Tibial nerve (tissue), 4 donors: ENCODE measurements at places on chromosomes 2 and 18. TPM values are rescaled to one million over a fixed set of nuclear protein-coding genes. Genes with fewer than 3 reads are reported as not detected.

The COL4A3 gene
- total RNA-seq = 8.1 TPM

- no peaks in the 10 kb centered on the region for H3K36me3 ChIP-seq
- H3K27ac ChIP-seq = no peak overlapping the region
- H3K4me1 ChIP-seq = no peaks in the 10 kb centered on the region
- no peak overlapping the region for H3K4me3 ChIP-seq
- H3K27me3 ChIP-seq = no peaks in the 10 kb centered on the region
These were observed 175.8 kb downstream of the LOXHD1 start for GRCh38 chr18:46481048-46481846.

- H3K4me1 ChIP-seq = no peaks in the 10 kb centered on the region
- H3K4me3 ChIP-seq = no peak overlapping the region
- H3K36me3 ChIP-seq = no peaks in the 10 kb centered on the region
- DNase-seq = no peak
- H3K27ac ChIP-seq = no peak overlapping the region
These were observed 23.4 kb downstream of the CDH2 start for GRCh38 chr18:28153485-28154065.

DNA sequence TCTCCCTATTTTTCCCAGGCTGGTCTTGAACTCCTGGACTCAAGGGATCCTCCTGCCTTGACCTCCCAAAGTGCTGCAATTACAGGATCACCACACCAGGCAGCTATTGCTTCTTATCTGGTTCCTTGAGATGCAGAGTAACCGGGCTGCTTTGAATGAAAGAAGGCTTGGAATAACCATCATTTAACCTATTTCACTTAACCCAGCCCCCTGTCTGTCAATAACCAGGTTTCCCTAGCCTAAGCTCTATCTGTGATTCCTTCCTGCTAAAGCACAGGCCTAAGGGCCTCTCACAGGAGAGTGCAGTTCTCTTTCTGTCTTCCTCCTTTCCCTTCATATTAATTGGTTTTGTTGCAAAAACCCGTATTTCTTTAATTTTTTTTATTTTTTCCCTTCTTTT lies 393.5 kb upstream of the RAB12 start:
- no peaks in the 10 kb centered on the region for H3K27me3 ChIP-seq
- H3K27ac ChIP-seq = no peak overlapping the region
- H3K36me3 ChIP-seq = no peaks in the 10 kb centered on the region
- no peak overlapping the region for H3K4me3 ChIP-seq
- DNase-seq = no peak

DNA sequence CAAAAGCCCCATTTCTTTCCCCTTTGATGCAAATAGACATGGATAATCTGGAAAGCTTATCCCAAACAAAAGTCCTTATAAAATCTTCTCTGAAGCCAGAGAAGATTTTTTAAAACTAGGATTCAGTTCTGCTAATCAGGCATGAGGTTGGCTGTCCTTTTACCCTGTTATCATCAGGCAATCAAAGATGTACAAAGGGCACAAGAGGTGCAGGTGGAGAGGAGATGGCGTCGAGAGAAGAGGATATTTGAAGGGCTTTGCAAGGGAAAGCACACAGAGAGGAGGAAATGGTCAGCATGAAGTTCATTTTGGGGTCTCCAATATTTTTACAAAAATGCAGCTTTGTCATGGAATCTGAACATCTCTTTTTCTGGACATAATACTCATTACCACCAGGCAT lies 88.5 kb downstream of the KLF7 start:
- H3K4me1 ChIP-seq = no peaks in the 10 kb centered on the region
- no peak for DNase-seq
- H3K36me3 ChIP-seq = peaks cover 4% of the 10 kb centered on the region
- H3K27ac ChIP-seq = no peak overlapping the region
- H3K27me3 ChIP-seq = no peaks in the 10 kb centered on the region

GRCh38 chr2:1690056-1690775 lies 54.1 kb downstream of the PXDN start:
- H3K4me3 ChIP-seq = no peak overlapping the region
- H3K4me1 ChIP-seq = peaks cover 2% of the 10 kb centered on the region
- DNase-seq = no peak
- H3K27me3 ChIP-seq = no peaks in the 10 kb centered on the region
- no peak overlapping the region for H3K27ac ChIP-seq

DNA sequence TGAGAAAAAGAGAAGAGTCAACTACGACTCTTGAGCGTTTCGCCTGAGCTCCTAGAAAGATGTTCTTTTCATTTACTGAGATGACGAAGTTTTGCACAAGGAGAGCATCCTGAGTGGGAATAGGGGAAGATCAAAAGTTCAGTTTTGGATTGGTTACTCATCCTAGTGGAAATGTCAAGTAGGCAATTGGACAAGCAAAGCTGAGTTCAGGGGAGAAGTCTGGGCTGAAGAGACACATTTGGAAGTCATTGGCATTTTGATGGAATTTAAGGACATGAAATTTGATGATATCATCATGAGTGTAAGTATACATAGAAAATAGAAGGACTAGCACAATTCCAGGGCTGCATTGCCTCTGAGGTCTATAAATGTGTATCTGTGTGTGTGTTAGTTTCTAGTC lies 416.6 kb downstream of the RAD51AP2 start:
- H3K4me1 ChIP-seq = no peaks in the 10 kb centered on the region
- H3K27me3 ChIP-seq = no peaks in the 10 kb centered on the region
- no peaks in the 10 kb centered on the region for H3K36me3 ChIP-seq

- H3K4me1 ChIP-seq = no peaks in the 10 kb centered on the region
- H3K27ac ChIP-seq = no peak overlapping the region
- no peak for DNase-seq
- no peaks in the 10 kb centered on the region for H3K36me3 ChIP-seq
These were observed 150.8 kb downstream of the AQP4 start for GRCh38 chr18:26714739-26715138.

DNA sequence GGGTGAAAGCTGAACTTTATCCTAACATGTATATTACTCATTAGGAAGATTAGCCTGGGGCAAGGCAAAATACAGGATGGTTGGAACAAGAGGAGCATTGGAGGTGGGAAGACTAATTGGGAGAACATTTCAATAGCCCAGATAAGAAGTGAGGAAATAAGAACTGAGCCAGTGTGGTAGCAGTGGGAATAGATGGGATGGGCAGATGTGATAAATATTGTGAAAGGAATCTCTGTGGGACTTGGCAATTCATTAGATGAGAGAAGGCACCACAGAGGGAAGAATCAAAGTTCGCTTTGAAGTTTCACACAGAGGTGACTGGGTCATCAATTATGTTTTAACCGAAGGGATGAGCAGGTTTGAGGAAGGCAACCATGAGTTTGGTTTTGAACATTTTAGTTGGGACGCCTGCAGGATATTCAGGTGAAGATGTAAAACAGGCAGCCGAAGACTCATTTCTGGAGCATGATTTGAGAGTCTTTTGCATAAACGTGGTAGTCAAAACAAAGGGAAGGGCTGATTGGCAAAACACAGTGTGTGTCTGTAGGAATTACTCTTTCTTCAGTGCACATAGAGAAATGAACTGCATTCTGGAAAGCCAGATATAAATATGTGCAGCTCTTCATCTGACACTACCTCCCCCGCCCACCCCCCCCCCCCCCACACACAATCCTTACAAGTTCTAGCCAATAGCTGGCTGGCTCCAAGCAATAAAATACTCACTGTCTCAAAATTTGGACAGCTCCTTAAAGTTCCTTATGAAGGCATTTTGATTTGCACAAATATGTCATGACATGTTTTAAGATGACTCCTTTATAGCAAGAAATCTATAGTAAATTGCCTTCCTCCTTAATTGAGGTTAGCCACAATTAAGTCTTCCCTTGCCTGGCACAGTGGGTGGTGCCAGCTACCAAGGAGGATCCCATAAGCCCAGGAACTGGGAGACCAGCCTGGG lies 1.9 kb upstream of the SLC1A4 start:
- H3K27ac ChIP-seq = peak overlapping the region; percentile 98
- no peaks in the 10 kb centered on the region for H3K36me3 ChIP-seq
- DNase-seq = no peak
- no peaks in the 10 kb centered on the region for H3K4me1 ChIP-seq

GRCh38 chr2:213004197-213004821 lies 147.1 kb downstream of the IKZF2 start:
- H3K4me3 ChIP-seq = no peak overlapping the region
- no peak overlapping the region for H3K27ac ChIP-seq
- no peaks in the 10 kb centered on the region for H3K36me3 ChIP-seq
- DNase-seq = no peak
- H3K27me3 ChIP-seq = no peaks in the 10 kb centered on the region

GRCh38 chr2:199596549-199596948 lies 138.8 kb upstream of the SATB2 start:
- no peaks in the 10 kb centered on the region for H3K36me3 ChIP-seq
- no peak for DNase-seq
- no peak overlapping the region for H3K27ac ChIP-seq
- H3K4me3 ChIP-seq = no peak overlapping the region
- no peaks in the 10 kb centered on the region for H3K4me1 ChIP-seq
